ENCODE measurements at places on chromosomes 16 and 17. TPM values are rescaled to one million over a fixed set of nuclear protein-coding genes. Genes with fewer than 3 reads are reported as not detected.

GRCh38 chr17:82198092-82198491, 14.6 kb downstream of the CCDC57 start:
- DNase-seq = no peak

DNA sequence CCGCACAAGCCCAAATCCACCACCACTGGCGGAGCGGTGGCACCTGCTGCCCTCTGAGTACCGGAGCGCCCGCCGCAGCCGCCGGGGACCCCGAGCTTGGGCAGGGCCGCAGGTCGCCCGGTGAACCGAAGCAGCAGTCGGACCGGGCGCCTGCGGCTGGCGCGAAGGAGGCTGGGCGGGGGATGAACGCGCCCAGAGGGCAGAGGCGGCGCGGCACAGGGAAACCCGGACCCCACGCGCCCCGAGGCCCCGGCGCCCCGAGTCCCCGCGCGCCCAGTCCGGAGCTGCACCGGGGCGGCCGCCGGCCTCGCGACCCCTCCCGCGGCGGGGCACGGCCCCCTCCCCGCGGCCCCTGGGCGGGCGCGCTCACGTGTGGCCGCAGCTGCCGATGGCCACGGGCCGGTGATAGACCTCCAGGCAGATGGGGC, 393 bp downstream of the RNF166 start:
- DNase-seq = no peak

DNA sequence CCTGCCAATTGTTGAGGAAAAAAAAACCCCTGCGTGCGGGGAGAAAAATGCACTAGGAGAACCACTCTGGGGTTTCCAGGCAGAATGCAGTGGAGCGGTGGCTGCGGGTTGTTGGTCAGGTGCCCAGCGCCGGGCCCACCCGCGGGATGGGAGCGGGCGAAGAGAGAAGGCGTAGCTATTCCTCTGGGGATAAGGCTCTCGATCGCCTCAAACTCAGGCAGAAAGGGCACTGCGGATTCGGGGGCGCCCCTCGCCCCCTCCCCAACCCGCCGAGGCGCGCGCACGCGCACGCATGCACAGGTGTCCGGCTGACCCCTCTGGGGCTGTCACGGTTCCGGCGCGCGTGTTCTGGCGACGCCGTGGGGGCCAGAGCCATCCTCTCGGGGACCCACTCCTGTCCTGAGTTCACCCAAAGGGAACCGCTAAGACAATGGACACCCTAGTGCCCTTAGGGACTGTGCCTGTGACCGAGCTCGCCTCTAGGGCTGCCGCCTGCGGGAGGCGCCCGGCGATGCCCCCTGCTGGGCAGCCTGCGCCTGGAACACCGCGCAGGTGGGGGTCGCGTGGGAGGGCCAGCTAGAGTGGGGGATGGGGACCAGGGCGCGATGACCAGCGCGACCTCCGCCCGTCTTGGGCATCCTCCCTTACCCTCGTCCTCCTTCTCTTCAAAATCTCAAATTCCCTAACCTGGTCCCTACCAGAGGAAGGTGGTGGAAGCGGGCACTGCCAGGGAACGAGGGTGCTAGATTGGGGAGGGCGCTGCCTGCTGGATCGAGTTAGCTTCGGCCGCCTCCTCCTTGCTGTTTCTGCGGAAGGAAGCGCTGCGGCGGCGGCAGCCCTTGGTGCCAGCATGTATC, 14.4 kb upstream of the CBX8 start:
- no peak for DNase-seq

- peak; percentile 53 for DNase-seq
Measured at GRCh38 chr17:18093616-18094408, 6.1 kb downstream of the DRG2 start.

DNA sequence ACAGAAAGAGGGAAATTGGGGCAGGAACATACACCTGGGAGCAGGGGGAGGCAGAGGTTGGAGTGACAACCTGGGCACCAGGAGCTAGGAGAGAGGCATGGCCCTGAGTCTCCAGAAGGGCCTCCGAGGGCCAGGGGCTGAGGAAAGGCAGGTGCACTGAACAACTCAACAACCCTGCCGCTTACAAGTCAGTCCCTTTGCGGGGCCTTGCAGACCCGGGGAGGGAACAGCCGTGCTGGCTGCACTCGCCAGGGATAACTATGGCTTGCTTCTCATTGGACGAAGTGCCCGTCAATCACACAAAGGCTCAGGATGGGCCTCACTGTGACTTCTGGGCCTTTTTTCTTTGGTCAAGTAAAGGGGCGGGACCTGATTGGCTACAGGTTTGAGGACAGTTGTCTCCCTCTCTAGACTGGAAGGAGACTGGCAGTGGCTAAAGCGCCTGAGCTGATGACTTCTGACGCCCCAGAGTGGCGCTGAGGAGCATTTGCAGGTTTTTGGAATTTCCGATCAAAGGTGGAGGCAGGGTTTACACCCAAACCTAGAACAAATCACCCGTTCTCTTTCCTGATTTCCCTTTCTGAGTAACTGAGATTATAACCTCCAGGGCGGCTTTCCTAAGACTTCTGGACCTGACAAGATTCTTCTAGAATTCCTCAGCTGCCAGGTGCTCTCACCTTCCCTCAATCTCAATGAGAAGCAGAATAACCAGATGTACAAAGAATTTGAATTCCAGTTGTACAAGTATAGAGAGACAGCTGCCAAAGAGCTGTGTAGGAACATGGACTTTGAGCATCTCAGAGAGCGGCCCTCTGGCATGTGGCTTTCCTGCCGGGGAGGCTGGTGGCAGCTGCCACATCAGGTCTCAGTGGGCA, 27.6 kb upstream of the ST6GALNAC2 start:
- DNase-seq = no peak

GRCh38 chr17:48307814-48308411, 122.1 kb downstream of the SKAP1 start:
- DNase-seq = peak; percentile 68

DNA sequence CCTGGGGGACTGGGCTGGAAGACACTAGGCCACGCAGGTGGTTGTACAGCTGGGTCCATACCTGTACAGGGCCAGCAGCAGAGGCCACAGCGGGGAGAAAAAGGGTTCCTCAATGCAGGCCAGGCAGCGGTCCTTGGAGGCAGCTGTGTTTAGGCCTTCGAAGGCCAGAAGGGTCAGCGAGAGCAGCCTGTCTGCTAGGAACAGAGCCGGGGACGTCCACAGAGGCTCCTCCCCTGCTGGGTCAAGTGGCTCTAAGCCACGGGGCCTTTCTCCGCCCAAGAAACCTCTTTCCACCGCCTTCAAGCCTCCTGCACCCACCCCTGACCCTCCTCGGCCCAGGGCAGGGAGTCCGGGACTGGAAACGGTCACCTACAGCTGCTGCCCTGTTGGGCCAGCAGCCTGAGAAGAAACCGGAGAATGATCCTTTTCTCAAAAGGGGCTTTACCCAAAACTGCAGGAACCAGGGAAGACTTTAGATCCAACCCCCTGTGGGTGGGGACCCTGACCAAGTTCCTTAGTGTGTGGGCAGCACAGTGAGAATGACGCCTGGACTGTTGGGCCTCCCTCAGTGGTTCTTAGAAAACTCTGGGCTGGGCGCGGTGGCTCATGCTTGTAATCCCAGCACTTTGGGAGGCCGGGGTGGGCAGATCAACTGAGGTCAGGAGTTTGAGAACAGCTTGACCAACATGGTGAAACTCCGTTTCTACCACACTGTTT, 8.4 kb upstream of the SPATA2L start:
- no peak for DNase-seq

DNA sequence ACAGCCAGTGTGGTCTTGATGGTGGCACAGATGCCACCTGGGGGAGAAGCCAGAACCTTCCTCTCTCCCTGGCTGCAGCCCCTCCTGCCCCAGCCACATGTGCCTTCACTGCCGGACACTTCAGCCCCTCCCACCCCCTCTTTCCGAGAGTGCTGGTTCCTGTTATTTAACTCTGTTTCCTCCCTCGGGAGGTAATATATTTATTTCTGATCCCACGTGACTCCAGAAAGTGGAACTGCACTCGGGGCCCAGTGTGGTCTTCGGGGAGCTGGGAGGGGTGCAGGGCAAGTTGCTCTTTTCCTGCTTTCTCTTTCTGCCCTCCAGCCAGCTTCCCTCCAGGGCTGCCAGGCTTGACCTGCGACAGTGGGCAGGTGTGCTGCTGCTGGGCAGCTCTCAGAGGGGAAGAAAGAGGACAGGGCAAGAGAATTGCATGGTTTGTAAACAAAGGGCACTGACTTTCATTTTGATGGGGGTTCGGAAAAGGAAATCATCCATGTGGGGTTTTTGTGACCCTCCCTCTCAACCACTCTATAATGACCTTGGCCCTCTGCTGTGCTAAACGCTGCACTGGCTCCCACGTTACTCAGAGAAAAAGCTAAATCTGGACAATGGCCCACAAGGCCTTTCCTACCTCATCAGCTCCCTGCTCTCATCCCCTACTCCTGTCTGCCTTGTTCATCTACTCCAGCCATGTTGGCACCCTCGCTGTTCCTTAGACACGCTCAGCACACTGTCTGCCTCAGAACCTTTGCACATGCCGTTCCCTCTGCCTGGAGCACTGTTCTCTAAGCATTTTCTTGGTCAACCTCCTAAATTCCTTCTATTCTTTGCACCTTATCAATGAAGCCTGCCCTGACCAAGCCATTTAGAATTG, 8.2 kb upstream of the CIITA start:
- no peak for DNase-seq

- DNase-seq = no peak
Measured at GRCh38 chr16:19382887-19383816, 34.5 kb upstream of the TMC5 start.

GRCh38 chr16:68324780-68325357, 14.1 kb downstream of the PRMT7 start:
- DNase-seq = no peak

GRCh38 chr16:56102906-56103305, 88.4 kb upstream of the GNAO1 start:
- no peak for DNase-seq

DNA sequence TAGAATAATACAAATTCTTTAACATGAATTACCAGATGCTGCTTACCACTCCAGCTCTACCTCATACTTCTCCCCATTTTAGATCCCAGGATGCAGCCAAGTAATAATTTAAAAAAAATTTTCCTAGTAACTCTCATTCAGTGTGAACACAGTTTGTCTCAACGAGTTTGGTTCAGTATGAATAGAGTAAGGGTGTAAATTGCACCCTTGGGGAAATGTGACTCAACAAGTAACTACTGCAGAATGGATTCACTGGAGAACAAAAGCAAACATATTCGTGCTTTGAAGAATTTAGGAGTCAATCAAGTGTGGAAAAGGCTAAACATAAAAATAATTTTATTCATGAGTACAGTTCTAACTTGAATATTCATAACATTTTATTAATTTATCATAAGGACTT, 23.0 kb downstream of the KCNJ16 start:
- peak; percentile 79 for DNase-seq

GRCh38 chr16:49281843-49282642, 405 bp upstream of the CBLN1 start:
- peak; percentile 4 for DNase-seq

DNA sequence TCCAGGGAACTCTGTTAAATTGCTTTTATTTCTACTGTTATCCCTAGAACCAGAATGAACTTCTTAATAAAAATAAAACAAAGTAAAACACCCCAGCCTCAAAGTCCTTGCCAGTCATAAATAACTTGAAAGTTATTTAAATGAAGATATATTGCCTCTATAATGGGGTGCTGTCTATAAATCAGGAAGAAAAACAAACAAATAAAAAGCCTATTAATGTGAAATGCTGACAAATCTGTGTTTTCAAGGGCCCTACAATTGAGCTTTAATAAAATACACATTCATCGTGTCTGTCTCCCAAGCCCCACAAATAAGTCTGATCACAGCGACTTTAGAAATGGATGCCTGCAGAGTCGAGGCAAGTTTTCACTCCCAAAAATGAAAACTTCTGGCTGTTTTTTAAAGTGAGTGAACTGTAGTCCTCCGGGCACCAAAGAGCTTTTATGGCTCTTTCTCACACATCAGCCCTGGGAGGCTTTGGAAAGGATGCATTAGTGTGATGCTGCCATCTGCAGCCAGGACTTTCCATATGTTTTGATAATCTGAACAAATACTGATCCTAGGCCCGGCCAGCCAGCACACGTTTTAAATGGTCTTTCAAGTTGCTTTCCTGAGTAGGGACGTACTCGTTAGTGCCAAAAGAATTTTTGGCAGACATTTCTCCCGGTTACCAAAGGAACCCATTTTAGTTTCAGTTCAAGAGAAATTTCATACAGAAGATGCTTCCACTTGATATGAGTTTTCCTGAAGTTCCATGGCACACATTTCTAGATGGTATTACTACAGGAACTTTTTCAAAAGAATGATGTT, 16.3 kb downstream of the NACA2 start:
- peak; percentile 9 for DNase-seq

- DNase-seq = no peak
Measured at GRCh38 chr17:48139944-48140343, 32.4 kb downstream of the SNX11 start.

DNA sequence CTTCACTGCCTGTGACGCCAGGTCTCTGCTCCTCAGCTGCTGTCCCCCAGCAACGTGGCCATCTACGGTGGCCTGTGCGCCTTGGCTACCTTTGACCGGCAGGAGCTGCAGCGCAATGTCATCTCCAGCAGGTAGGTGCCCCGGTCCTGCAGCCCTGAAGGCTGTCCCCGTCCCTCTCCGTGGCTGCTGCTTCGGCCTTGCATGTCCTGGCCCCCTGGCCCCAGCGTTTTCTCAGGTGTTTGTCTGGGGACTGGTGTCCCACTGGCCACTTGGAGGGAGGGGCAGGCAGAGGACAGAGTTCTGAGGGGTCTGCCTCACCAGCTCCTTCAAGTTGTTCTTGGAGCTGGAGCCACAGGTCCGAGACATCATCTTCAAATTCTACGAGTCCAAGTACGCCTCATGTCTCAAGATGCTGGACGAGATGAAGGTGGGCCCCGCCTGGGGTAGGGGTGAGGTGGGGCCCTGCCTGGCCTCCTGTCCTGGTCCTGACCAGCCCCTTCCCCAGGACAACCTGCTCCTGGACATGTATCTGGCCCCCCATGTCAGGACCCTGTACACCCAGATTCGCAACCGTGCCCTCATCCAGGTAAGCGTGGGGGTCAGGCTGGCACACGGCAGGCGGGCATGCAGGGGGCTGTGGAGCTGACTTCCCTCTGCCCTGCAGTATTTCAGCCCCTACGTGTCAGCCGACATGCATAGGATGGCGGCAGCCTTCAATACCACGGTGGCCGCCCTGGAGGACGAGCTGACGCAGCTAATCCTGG, 4.4 kb downstream of the GPS1 start:
- DNase-seq = no peak

The DNAAF8 gene
- total RNA-seq = 1.7 TPM

The TMEM95 gene
- not detected for total RNA-seq

The PLD6 gene
- 3.5 TPM for total RNA-seq

The MYOCD gene
- total RNA-seq = not detected

The SEPTIN12 gene
- total RNA-seq = not detected
